ENCODE measurements at places on chromosomes 1 and 21.

DNA sequence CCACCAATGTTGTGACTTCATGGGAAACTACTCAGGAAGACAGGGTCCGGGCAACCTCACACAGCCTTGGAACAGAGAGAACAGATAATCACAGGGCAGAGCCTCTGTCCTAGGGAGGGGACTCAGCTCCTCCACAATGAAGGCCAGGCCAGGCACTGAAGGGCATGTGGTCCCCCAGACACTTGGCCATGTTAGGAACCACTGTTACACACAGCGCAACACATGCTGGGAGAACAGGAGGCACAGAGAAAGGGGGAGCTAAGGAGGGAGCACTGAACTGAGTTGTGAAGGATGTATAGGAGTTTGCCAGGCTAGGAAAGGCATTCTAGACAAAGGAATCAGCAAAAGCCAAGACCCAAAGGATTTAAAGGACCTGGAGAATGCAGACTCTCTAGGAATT lies 127.6 kb downstream of the DMRTB1 start:
- DNase-seq, result no peak

DNA sequence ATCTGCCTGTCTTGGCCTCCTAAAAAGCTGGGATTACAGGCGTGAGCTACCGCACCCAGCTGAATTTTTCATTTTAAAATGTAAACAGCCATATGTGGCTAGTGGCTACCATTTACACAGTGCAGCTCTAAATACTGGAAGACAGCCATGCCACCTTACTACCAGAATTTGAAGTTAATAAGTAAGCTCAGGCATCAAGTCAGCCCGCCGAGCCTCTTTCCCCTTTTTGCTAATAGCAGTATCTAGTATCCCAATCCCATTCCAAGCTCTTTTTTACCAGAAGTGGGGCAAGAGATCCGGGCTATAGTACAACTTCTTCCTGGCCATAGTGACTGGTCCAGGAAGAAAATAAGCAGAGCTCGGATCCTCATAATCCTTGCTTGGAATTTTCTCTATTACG lies 15.1 kb downstream of the TAF13 start:
- DNase-seq, result no peak

DNA sequence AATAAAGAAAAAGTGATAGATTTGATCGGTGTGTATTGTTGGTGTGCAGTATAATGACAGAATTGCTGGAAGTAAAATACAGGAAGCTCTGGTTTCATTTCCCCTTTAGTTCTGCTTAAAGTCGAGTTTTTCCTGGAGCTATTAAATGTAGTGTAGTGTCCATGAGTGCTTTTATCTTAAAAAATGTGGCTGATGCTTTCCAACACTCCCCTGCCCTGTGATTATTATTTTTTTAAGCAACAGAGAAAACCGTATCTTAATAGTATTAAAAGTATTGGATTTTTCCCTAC lies 1.1 kb downstream of the LGALS8 start:
- DNase-seq, result no peak

- no peak for DNase-seq
These were observed 29.5 kb downstream of the LPGAT1 start for GRCh38 chr1:211800925-211801607.

- DNase-seq, result no peak
These were observed 63.8 kb downstream of the OLFML3 start for GRCh38 chr1:114043054-114043453.

- no peak for DNase-seq
These were observed 273.3 kb downstream of the DUSP10 start for GRCh38 chr1:221468546-221468945.

GRCh38 chr1:68308034-68308433 lies 75.7 kb upstream of the WLS start:
- no peak for DNase-seq

GRCh38 chr1:246727594-246727993 lies 3.4 kb downstream of the SCCPDH start:
- DNase-seq, result no peak

DNA sequence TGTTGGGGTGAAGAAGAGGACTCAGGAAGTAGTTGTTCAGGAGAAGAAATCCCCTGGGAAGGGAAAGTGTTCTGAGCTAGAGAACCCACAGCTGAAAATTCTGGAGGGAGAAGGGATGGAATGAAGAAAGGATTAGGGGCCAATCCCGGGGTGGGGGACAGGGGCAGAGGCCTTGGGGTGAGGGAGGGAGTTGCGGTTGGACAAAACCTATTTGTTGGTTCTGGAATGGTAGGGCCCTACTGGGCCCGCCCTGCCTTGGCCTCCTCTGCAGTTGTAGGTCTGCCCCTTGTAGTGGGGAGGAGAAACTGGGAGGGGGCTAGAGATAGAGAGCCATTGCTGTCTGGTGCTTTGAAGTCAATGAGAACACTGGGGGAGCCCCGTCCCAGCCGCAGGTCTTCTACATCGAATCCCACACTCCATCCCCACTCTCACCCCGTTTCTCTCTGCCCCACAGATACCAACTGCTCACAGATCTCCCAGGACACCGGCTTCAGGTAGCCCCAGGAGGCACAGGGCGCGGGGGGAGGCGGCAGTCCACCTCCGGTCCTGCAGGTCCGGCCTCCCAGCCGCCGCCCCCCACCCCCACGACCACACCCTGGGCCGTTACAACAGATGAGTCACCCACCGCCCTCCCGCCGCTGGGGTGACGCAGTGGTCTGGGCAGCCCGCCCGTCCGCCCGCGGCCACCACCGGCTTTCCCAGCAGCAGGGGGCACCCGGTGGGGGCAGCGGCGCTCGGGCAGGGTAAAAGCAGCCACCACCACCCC lies 1.1 kb downstream of the TAGLN2 start:
- peak; percentile 88 for DNase-seq

DNA sequence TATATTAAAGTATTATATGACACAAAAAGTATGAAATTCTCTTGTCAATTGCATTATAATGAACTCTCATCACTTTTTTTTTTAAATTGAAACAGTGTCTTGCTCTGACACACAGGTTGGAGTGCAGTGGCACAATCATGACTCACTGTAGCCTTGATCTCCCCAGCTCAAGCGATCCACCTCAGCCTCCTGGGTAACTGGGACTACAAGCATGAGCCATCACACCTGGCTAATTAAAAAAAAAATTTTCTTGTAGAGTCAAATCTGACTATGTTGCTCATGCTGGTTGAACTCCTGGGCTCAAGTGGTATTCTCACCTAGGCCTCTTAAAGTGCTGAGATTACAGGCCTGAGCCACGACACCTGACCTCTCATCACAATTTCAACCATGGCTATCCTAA lies 259.3 kb downstream of the S1PR1 start:
- DNase-seq, result no peak

DNA sequence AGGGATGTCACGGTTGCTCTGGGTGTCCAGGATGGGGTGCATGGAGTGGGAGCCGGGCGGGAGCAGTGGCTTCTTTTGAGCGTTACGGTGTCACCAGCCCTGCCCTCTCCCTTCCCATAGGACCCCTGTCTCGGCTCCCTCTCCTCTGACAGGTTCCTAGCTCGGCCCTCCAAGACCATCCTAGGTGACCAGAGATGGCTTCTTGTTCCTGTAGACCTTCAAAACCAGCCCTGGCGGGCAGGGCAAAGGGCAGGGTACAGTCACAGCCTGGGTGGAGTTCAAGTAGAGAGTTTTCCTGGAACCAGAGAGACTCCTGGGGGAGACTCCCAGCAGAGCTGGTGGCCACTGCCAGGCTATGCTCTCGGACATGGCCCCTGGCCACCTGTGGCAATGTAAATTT lies 345.6 kb upstream of the AJAP1 start:
- no peak for DNase-seq

DNA sequence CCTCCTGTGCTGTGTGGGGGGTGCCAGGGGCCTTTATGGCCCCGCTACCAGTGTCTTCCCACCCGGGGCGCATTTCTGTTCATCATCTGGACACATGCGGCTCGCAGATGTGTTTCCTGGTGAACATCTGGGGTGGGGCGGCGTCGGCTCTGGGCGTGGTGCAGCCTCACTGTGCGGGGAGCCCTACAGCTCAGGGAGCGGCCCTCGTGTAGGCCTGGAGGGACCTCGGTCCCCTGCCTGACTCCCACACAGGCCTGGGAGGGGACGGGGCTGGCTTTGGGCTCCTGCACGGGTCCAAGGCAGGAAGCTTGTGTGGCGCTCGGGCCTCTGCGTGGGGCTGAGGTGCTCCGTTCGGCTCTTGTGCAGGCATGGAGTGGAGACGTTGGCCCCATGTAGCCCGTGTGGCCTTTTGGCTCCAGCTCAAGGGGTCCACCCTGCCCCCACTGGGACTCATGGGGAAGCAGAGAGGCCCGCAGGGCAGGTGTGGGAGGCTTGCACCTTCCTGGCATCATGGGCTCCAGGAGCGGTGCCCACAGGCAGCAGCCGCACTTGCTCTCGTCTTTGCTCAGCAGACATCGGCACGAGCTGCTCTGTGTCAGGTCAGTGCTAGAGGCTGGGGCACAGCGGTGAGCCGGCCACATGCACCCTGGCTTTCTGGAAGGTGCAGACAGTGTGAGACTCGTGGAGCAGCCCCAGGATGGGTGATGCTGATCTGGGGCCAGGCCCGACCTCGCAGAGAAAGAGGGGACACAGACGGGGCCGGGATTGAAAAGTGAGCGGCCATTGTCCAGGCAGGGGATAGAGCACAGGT lies 90.1 kb upstream of the ACTRT2 start:
- DNase-seq, result no peak

GRCh38 chr1:233523047-233523446 lies 90.9 kb upstream of the KCNK1 start:
- no peak for DNase-seq

- no peak for DNase-seq
These were observed 22.7 kb downstream of the SYNJ1 start for GRCh38 chr21:32705139-32705538.

DNA sequence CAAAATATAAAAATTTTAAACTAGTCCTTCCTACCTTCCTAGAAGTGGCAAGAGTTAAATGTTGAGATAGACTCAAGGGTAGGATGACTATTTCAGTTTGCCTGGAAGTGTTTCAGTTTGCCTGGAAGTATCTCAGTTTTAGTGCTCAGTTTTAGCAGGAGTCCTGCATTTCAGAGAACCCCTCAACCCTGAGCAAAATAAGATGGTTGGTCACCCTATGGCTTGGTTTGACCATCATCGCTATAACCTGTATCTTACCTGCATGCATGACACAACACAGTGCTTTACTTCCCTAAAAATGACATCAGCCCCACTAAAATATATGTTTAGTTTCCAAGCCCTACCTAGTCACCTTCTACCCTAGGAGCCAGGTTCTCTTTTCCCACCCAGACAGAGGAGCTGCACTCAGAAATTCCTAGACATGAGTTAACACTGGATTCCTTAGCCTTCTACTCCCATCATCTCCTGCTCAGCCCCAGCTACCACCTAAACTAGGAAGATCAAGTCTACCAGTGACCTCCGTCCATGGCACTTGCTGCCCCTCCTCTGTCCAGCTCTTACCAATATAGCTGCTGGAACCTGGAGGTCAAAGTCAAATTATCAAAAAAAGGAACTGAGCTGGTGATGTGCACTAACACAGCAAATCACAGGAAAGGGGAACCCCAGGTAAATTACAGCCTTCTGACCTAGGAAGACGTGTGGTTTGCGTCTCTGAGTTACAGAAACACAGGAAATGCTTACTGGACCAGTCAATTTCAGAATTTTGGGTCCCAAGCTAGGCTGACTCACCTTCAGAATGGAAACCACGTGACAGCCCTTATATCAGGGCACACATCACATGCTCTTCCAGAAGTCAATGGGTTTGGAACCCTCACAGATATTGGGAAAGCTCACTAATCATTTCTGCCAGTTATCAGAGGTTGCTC lies 2.2 kb upstream of the G0S2 start:
- DNase-seq, result peak; percentile 52

DNA sequence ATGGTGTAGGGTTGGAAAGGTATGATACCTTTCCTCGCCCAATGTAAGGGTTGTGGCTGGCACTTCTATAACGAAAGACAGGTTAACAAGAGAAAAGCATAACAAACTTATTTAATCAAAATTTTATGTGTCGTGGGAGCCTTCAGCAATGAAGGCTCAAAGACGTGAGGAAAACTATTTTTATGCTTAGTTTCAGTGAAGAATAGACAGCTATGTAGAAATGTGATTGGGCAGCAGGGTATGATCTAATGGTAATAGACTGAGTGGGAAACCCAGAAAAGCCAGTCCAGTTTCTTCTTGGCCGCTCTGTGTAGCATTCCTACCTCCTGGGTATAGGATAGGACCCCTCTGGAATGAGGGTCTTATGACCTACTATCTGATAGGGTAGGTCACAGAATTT lies 464.7 kb downstream of the ADGRL2 start:
- no peak for DNase-seq

GRCh38 chr1:202810193-202810614 lies 550 bp upstream of the PCAT6 start:
- no peak for DNase-seq

DNA sequence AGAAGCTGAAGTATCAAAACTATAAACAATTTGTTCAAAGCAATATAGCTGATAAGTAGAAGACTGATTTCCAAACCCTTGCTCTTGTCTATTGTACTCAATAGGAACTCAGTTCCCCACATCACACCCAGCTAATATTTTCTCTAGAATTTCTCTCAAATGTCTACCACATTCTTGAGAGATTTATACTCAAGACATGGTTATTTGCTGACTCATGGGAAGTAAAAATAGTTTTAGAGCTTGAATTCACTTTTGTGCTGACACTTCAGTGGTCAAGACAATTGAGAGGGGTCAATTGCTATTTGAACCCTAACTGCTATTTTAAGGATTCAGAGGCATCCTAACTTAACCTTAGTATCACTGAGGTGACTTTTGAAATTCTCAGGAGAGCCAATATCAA lies 99.0 kb downstream of the TNNI3K start:
- no peak for DNase-seq

DNA sequence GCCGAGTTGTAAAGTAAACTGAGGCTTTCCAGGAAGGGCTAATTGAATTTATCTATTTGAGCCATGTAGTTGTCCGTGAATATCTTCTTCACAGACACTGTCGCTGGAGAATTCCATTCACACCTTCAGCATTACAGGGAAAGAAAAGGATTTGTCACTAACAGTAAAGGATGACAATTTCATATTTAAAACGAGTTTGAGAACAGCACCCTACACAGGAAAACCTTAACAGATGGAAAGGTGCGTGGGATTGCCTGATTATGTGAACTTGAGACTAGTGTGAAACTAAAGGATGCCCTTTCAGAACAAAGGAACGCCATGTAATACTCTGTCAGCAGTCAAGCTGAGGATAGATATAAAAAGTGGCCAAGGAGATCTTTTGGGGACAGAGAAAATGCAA lies 492.5 kb upstream of the ADGRL2 start:
- DNase-seq, result no peak

- DNase-seq, result no peak
These were observed 55.5 kb downstream of the TOR1AIP2 start for GRCh38 chr1:179822065-179822464.
